ENCODE measurements at places on chromosomes 5 and 9. TPM values are rescaled to one million over a fixed set of nuclear protein-coding genes. Genes with fewer than 3 reads are reported as not detected.

DNA sequence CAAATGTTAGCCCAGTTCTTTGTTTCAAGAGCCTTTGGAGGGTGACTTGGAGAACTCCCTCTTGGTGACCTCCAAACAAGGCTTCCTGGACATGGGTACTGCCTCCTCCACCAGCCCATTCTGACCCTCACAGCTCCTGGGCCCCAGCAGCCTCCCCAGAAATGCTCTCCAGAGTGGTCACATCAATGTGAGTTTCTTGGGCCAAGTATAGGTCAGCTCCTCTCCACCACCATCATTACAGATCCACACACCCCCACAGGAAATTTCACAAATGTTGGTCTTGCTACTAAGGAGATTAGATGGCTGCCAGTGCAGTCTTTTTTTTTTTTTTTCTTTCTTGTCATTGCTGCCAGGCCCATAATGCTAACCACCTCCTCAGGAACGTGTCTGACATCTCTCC is 410.7 kb downstream of the DTWD2 start:
- H3K4me3 ChIP-seq, result no peak overlapping the region
- no peak overlapping the region for H3K27ac ChIP-seq
- DNase-seq, result no peak
- H3K4me1 ChIP-seq, result no peaks in the 10 kb centered on the region
- no peaks in the 10 kb centered on the region for H3K36me3 ChIP-seq
- H3K27me3 ChIP-seq, result peaks cover 4% of the 10 kb centered on the region

GRCh38 chr5:93887678-93888077 is 146.3 kb upstream of the POU5F2 start:
- H3K27me3 ChIP-seq, result no peaks in the 10 kb centered on the region
- no peak for DNase-seq
- H3K4me3 ChIP-seq, result no peak overlapping the region
- peaks cover 30% of the 10 kb centered on the region for H3K4me1 ChIP-seq
- H3K27ac ChIP-seq, result no peak overlapping the region
- H3K36me3 ChIP-seq, result no peaks in the 10 kb centered on the region

DNA sequence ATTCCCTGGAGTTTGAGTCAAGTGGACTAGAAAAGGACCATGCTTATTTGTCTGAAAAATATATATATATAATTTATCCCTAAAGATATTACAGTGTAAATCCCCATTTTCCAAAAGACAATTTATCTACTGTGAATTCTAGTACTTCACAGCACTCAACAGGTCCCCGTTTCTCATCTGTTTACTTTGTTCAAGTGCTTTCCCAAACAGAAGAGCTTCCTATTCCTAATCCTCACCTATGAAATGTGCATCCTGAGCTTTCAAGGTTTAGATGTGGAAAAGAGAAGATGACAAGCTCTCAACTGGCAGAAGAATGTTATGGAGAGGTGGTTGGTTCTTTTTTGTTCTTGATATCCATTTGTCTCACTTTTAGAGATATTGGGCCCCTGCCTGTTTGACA is 401.6 kb upstream of the ZNF608 start:
- H3K27ac ChIP-seq, result no peak overlapping the region
- H3K27me3 ChIP-seq, result no peaks in the 10 kb centered on the region
- no peak for DNase-seq
- no peaks in the 10 kb centered on the region for H3K36me3 ChIP-seq
- H3K4me1 ChIP-seq, result peaks cover 30% of the 10 kb centered on the region
- no peak overlapping the region for H3K4me3 ChIP-seq

GRCh38 chr5:169950333-169950732 is 30.0 kb downstream of the INSYN2B start:
- H3K4me1 ChIP-seq, result peaks cover 13% of the 10 kb centered on the region
- no peaks in the 10 kb centered on the region for H3K27me3 ChIP-seq
- no peak overlapping the region for H3K4me3 ChIP-seq
- no peaks in the 10 kb centered on the region for H3K36me3 ChIP-seq

DNA sequence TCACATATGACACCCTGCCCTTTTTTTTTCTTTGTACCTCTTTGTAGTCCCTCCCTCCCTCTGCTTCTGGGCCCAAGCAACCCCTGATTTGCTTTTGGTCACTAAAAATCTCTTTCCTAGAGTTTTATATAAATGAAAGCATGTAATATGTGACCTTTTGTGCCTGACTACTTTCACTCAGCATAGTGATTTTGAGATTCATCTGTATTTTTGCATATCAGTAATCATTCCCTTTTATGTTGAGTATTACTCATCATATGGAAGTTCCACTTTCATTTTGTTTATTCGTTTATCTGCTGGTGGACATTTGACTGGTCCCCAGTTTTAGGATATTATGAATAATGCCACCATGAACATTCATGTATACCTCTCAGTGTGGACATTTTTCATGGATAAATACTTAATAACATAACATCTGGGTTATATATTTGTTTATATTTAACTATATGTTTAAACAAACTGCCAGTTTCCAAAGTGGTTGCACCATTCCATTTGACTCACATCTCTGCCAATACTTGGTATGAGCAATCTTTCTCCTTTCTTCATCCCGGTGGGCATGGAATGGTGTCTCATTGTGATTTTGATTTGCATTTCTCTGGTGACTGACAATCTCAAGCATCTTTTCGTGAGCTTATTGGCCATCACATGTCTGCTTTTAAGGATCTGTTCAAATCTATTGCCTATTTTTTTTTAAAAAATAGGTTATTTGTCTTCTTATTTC is 115.7 kb upstream of the S1PR3 start:
- peaks cover 14% of the 10 kb centered on the region for H3K4me1 ChIP-seq
- H3K4me3 ChIP-seq, result no peak overlapping the region
- H3K27me3 ChIP-seq, result peaks cover 7% of the 10 kb centered on the region
- H3K36me3 ChIP-seq, result no peaks in the 10 kb centered on the region

DNA sequence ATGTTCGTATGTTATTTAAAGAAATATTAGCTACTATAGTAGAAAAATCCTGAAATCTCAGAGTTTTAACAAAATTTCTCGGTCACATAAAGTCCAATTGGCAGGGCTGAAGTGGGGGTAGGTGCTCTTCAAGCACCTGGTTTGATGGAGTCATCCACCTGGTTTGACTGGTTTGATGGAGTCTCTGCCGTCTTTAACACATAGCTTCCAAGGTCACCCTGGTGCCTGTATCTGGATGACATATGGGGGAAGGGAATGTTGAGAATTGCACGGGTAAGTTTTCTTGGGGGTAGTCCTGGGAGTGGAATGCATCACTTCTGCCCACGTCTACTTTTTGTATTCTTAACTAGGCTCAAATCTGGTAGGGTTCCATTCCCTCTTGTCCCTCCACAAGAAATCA is 351.2 kb downstream of the SH3GL2 start:
- no peak overlapping the region for H3K27ac ChIP-seq
- DNase-seq, result no peak
- peaks cover 18% of the 10 kb centered on the region for H3K27me3 ChIP-seq
- no peaks in the 10 kb centered on the region for H3K4me1 ChIP-seq
- H3K4me3 ChIP-seq, result no peak overlapping the region

- peaks cover 74% of the 10 kb centered on the region for H3K4me1 ChIP-seq
- no peaks in the 10 kb centered on the region for H3K36me3 ChIP-seq
- DNase-seq, result no peak
- H3K27me3 ChIP-seq, result no peaks in the 10 kb centered on the region
Measured at GRCh38 chr5:111929867-111930266, 172.9 kb upstream of the NREP start.

- H3K27ac ChIP-seq, result no peak overlapping the region
- no peaks in the 10 kb centered on the region for H3K4me1 ChIP-seq
- H3K36me3 ChIP-seq, result no peaks in the 10 kb centered on the region
Measured at GRCh38 chr9:78044189-78044588, 12.6 kb upstream of the GNAQ start.

DNA sequence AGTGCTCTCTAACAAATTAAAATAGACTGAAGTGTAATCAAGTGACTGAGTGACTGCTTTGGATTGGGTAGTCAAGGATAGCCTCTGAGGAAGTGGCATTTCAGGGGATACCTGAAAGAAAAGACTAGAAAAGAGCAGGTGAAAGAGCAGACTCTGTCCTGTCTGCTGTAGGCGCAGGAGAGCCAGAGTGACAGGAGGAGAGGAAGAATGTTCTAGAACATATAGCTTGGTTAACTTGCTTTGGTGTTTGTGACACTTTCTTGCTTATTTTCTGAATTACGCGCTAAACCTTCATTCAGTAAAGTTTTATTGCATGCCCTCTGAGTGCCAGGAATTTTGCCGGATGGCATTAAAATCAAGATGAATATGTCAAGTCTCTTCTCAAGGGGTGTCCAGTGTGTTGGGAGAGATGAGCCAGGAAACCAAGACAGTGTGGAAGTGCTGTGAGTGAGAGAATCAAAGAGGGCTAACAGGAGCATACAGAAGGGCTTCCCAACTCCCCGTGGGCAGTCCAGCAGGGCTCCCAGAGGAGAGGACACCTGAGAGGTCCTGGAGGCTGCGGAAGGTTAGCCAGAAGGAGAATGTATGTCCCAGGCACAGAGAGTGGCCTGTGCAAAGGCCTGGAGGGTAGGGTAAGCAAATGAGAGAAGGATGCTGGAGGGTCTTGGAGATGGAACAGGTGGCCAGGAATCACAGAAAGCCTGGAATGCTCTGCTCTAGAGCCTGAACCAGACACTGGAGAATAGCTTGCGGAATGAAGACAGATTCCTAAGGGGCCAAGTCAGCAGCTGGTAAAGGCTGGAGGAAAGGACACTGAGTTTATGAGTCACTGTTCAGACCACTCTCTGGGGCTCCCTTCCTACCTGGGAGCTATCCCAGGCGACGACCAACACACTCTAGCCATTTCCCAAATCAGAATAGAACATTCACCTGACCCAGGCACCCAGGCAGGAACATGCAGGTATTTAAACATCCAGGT is 59.3 kb downstream of the SLC22A5 start:
- peak overlapping the region; percentile 85 for H3K27ac ChIP-seq
- no peak overlapping the region for H3K4me3 ChIP-seq
- DNase-seq, result no peak
- no peaks in the 10 kb centered on the region for H3K36me3 ChIP-seq
- H3K4me1 ChIP-seq, result peaks cover 58% of the 10 kb centered on the region
- no peaks in the 10 kb centered on the region for H3K27me3 ChIP-seq

- H3K27me3 ChIP-seq, result no peaks in the 10 kb centered on the region
- no peak for DNase-seq
- peaks cover 17% of the 10 kb centered on the region for H3K36me3 ChIP-seq
- no peak overlapping the region for H3K27ac ChIP-seq
- H3K4me3 ChIP-seq, result no peak overlapping the region
Measured at GRCh38 chr9:137575364-137575715, 3.4 kb downstream of the DPH7 start.

DNA sequence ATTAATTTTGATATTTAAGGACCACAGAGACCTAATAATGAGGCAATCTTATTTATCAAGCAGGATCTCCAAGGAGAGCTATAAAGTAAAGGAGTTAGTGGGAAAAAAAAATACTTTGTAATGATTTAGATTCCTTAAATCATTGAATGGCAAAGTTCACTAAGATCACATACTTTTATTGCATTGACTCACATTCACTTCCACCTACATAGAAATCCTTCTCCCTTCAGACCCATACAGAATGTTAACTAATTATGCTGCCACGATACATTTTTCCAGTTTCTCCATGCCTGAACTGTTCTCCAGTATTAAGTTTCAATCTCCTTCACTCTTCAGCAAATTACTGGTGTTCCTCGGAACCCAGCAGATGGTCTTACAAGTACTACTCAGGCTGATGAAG is 388.7 kb downstream of the EFNA5 start:
- H3K27ac ChIP-seq, result peak overlapping the region; percentile 30
- no peak overlapping the region for H3K4me3 ChIP-seq
- DNase-seq, result no peak
- no peaks in the 10 kb centered on the region for H3K36me3 ChIP-seq

GRCh38 chr9:134661299-134661698 is 19.7 kb downstream of the COL5A1 start:
- no peaks in the 10 kb centered on the region for H3K27me3 ChIP-seq
- H3K27ac ChIP-seq, result peak overlapping the region; percentile 99
- peaks cover 27% of the 10 kb centered on the region for H3K36me3 ChIP-seq
- DNase-seq, result peak; percentile 49
- H3K4me3 ChIP-seq, result peak overlapping the region; percentile 48

- peak overlapping the region; percentile 66 for H3K27ac ChIP-seq
- no peak overlapping the region for H3K4me3 ChIP-seq
- H3K27me3 ChIP-seq, result no peaks in the 10 kb centered on the region
- peaks cover 30% of the 10 kb centered on the region for H3K36me3 ChIP-seq
Measured at GRCh38 chr9:95062596-95063065, 254.9 kb downstream of the FANCC start.

DNA sequence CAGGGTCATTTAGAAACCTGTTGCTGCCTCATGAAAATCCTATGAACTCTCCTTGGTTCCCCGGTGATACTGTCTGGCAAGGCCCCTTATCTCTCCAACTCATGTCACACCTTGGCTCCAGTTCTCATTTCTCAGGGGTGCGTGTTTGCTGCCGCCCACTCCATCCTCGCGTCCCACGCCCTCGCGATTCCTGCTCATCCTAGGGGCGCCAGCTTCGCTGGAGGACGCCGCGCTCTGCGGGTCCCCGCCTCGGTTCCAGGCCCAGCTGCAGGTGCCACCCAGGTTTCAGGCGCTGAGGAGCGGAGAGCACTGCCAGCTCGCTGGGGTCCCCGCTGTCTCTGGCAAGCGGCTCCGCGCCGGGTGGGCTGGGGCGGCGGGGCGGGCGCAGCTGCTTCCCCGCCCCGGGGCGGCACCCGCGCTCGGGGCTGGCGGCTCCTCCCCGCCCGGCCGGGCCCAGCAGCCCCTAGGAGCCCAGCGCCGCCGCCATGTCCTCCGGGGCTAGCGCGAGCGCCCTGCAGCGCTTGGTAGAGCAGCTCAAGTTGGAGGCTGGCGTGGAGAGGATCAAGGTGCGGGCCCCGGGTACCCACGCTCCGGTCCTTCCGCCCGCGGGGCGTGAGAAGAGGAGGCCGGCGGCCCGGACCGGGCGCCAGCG is at the start of gene GNG10:
TSS of gene GNG10 (plus strand) at position 456 of the 652 bp plus-strand sequence. CDS start at position 486, 30 bp downstream.
- H3K27me3 ChIP-seq, result no peaks in the 10 kb centered on the region
- peaks cover 21% of the 10 kb centered on the region for H3K4me1 ChIP-seq
- no peak for DNase-seq
- peaks cover 8% of the 10 kb centered on the region for H3K36me3 ChIP-seq
- H3K27ac ChIP-seq, result peak within 1 kb of the TSS; percentile 91

- H3K4me3 ChIP-seq, result no peak overlapping the region
- no peak overlapping the region for H3K27ac ChIP-seq
Measured at GRCh38 chr9:92656537-92656925, 13.4 kb downstream of the IPPK start.

DNA sequence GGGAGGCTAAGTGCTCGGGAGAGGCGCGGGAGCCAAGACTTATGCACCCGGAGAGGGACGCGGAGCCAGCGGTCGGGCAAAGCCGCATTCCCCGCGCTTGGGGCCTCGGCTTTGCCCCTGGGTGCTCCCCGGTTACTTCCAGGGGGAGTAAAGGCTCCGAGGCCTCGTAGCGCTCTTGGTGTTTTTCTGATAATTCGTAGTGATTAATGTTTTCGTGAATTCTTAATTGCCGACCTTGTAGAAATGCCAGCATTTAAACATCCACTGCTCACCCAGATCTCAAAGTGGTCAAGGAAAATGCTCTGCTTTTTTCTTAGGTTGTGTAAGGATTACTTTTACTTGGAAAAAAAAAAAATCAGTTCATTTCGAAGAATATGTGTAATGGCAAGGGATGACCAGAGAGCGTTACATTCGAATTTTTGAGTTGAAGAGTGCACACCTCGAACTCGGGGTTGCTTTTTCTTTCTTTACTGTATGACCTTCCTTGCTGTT is 654 bp upstream of the TUT7 start:
- peak overlapping the region; percentile 85 for H3K4me3 ChIP-seq
- no peak for DNase-seq
- no peaks in the 10 kb centered on the region for H3K27me3 ChIP-seq
- peaks cover 36% of the 10 kb centered on the region for H3K4me1 ChIP-seq
- H3K36me3 ChIP-seq, result peaks cover 6% of the 10 kb centered on the region

The CCNO gene
- total RNA-seq, result 1.7 TPM

The MUSK gene
- not detected for total RNA-seq

The LIX1 gene
- total RNA-seq, result 0.20 TPM

The F12 gene
- 2.1 TPM for total RNA-seq

The OCLN gene
- total RNA-seq, result 3.2 TPM

The BRD8 gene
- total RNA-seq, result 49.5 TPM

All from chondrocyte (in vitro differentiated cells).